ENCODE measurements at places on chromosomes 7 and 10. TPM values are rescaled to one million over a fixed set of nuclear protein-coding genes. Genes with fewer than 3 reads are reported as not detected.
A peak's percentile ranks its signal among the peaks of the same experiment; 100 is the strongest.

Gene CCZ1
- total RNA-seq: 67.2 TPM

Gene PDK4
- total RNA-seq: not detected

- no peak for DNase-seq
These were observed 484 bp downstream of the ZNF438 start for GRCh38 chr10:31031205-31031557.

DNA sequence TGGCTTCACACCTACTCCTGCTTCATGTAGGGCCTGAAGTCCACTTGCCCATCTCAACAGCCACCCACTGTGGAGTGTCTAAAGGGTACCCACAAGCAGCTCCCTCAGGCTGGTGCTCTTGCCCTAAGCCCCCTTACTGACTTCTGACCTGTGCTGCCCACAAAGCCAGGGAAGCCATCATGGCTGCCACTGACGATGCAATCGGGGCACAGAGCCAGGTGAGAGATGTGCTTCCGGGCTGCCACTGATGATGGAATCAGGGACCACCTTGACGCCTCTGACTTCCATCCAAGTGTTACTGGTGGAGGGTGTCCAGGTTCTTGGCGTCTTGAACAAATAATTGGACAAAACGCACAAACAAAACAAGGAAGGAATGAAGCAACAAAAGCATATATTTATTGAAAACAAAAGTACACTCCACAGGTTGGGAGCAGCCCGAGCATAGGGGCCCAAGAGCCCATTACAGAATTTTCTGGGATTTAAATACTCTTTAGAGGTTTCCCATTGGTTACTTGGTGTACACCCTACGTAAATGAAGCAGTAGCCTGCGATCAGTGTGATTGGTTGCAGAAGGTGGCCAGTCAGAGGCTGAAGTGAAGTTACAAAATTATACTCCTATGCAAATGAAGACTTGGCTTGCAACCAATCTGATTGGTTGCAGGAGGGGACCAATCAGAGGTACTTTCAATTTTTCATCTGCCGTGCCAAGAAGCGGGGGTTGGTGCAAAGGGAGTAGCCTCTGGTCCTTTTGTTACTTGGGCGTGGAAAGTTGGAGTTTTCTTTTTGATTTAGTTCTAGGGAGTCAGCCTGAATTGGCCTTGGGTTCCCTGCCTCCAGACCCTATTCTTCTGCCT is 4.5 kb downstream of the CPA2 start:
- DNase-seq: no peak

Gene CHST3
- total RNA-seq: 23.6 TPM

GRCh38 chr10:32005050-32005449 is 51.2 kb downstream of the KIF5B start:
- DNase-seq: peak; percentile 28

GRCh38 chr10:89100680-89101079 is 106.4 kb downstream of the CH25H start:
- no peak for DNase-seq

GRCh38 chr7:78718212-78718611 is 735.3 kb downstream of the MAGI2 start:
- no peak for DNase-seq

DNA sequence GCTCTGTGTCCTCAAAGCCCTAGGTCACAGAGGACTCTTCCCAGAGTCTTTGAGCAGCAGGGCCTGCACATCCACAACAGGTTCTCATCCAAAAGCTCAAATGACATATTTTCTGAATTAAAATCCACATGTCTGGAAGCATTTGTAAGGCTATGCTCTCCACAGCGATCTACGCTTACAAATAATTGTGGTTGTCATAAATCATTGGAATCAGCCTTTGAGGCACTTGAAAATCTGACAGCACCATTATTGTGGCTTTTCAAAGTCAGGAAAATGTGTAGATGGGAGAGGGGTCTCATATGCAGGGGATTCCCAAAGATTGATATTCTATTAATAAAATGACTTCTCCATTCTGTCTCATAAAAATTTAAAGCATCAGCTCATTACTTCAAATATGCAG is 16.3 kb downstream of the GPR26 start:
- no peak for DNase-seq

- DNase-seq: no peak
These were observed 14.3 kb downstream of the PRF1 start for GRCh38 chr10:70588255-70588654.

GRCh38 chr7:25852939-25853271 is 299.1 kb upstream of the NFE2L3 start:
- DNase-seq: no peak

- DNase-seq: no peak
These were observed 64.9 kb downstream of the LCOR start for GRCh38 chr10:96896884-96897589.

GRCh38 chr10:4034907-4035598 is 250.0 kb upstream of the KLF6 start:
- DNase-seq: no peak

DNA sequence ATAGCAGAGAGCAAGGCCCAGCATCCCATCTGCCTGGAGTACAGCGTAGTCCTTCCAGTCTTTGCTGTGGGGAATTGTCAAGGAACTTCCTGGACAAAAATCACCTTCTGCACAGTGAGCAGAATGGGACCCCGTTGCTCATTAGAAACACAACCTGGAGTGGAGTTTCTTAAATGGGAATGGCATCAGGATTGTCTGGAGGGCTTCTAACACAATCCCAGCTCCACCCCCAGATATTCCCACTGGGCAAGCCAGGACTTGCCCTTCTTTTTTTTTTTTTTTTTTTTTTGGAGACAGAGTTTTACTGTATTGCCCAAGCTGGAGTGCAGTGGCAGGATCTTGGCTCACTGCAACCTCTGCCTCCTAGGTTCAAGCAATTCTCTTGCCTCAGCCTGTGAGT is 356.4 kb downstream of the GALNT17 start:
- peak; percentile 59 for DNase-seq

Gene GIMAP4
- not detected for total RNA-seq

Gene PRLHR
- total RNA-seq: not detected

DNA sequence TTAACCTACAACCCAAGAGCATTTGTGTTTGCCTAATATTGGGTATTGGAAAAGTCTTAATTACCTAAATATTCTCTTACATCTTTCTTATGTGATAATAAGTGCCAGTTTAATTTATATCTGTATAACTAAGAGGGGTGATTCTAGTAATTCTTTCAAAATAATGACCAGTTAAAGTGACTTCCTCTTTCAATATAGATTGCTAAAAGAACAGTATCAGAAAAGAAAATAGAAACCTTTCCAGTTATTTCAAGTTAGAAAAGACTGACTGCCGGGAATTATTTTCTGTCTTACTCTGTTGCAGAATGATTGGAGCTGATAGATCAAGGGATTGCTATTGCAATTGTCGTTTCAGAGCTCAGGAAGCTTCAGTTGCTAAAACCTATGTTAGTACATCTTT is 525.0 kb upstream of the SEMA3D start:
- no peak for DNase-seq

DNA sequence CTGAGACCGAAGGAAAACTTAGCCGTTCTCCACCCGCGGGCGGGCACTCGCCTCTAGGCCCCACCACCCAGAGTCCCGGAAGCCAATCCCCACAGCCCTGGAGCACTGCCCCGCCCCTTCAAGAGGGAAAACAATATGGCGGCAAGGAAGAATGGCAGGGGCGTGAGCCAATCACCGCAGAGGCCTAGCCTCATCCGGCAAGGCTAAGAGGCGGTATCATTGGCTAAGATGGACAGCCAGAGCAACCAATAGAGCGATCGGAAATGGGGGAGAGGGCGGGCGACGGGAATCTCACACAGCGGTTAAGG is 529 bp downstream of the ACTR1A start:
- DNase-seq: peak; percentile 99

Gene POM121L12
- not detected for total RNA-seq

- no peak for DNase-seq
These were observed 4.0 kb downstream of the TUBAL3 start for GRCh38 chr10:5400468-5401240.

DNA sequence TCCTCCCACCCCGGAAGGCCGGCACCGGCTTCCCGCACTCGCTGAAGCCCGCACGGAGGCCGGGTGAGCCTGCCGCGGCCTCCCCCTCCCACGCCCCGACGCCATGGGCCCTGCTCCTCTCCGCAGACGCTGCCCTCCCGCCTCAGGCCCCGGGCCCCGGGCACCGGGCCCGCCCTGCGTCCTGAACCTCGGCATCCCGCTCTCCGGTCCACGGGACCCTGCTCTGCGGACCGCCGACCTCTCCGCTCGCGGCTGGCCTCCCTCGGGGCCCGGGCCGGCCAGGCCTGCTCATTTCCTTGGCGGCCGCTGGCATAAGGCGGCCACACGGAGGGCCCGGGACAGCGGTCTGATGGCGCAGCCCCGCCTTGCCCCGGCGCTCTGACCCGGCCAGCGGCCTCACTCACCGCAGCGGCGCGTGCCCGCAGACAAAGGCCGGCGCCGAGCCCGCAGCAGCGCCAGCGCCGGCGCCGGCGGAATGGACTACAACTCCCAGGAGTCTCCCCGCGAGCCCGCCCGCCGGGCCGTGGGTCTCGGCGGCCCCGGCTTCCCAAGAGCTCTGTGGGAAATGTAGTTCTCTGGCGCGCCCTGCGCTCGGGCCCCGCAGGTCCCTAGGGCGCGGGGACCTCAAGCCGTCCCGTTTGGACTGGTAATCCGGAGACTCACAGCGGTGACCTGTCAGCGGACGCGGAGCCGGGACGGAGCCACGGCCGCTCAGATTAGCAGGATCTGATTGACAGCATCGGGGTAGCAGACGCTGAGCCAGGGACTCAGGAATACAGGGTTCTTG is at the start of gene ZNF32:
Gene ZNF32, minus strand, starts transcription at position 484 of the 787 bp plus-strand sequence. CDS start 2,748 bp downstream, outside the sequence.
- peak; percentile 70 for DNase-seq

DNA sequence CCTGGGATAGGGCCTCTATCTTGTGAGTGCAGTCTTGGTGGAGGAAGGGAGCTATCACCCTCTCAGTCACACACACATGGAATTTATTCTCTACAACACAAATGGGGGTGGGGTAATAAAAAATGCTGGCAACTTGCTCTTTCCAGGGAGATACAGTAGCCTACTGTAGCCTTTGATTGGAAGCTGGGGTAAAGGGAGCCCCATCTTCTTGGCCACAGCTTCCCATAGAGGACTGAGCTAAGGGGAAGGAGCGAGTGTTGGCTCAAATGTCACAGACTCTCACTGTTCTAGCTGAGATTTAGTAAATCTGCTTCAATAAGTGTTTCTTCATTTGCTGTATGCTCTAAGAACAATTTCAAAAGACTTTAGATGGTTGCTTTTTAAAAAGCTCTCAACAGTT is 222.2 kb upstream of the CXCL12 start:
- no peak for DNase-seq

Gene HOXA7
- not detected for total RNA-seq

Gene CTAGE6
- not detected for total RNA-seq

Gene WNT16
- not detected for total RNA-seq

- no peak for DNase-seq
These were observed 252.7 kb upstream of the CSTF2T start for GRCh38 chr10:51952056-51952455.

- no peak for DNase-seq
These were observed 111.8 kb downstream of the OAT start for GRCh38 chr10:124306922-124307371.
